NCI-H460 (cell line): ENCODE measurements at places on chromosomes 2 and 18.

- no peak for DNase-seq
These were observed 142.2 kb downstream of the EPHA4 start for GRCh38 chr2:221429741-221430491.

- DNase-seq, result no peak
These were observed 43.9 kb downstream of the COMMD1 start for GRCh38 chr2:61949458-61949713.

GRCh38 chr2:240421381-240421780 is 14.1 kb upstream of the GPC1 start:
- no peak for DNase-seq

DNA sequence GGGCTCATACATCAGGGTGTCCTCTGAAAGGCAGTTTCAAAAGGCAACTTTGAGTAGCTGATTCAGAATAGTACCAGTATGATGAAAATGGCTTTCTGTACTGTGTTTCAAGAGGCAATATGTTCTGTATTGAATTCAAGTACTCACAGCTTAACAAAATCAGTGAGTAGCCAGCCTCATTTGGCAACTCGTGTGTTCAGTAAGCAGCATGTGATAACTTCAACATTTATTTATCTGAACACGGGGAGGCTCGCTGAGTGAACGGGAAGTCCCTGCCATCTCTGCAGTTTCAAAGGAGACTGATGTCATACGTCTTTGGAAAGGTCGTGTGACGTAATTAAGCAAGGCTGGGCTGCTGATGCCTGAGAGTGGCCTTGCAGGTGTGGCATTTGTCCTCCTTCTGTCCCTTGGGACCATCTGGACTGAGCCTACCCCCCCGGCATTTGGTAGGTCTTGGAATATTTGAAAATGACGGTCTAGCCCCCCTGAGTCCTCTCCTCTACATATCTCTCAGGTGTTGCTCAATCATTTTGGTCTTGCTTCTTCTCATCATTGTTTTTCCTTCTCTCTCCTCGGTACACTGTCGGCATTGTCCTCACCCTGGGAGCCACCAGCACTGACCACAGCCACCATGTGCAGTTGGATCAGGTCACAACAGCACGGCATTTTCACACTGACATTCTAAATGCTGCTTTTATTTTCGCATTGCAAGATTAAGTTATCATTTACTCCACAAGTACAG is 62.8 kb downstream of the SMIM21 start:
- DNase-seq, result no peak

DNA sequence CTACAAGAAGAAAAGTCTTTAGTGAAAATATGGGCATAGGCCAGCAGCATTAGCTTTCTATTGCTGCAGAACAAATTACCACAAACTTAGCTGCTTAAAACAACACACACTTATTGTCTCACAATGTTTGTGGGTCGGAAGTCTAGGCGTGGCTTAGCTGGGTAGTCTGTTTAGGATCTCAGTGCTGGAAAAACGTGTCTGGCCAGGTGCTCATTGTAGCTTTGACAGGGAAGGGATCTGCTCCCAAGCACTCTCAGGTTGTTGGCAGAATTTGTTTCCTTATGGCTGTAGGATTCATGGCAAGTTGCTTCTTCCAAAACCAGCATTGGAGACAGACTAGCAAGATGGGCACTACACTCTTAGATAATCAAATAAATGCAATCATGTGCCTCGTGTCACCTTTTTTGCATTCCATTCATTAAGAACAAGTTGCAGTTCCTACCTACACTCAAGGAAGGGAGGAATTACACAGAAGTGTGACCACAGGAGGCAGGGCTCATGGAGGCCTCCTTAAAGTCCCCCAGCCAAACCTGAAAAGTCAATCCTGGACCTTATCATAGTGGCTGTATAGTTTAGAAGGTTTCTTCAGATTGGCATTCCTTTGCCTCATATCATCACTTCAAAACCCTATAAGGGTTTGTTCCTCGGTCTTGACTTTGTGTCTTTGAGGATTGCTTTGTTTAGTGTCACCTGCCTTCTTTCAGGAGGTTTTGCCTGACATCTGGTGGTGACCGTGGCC is 17.3 kb downstream of the MRPL30 start:
- no peak for DNase-seq

DNA sequence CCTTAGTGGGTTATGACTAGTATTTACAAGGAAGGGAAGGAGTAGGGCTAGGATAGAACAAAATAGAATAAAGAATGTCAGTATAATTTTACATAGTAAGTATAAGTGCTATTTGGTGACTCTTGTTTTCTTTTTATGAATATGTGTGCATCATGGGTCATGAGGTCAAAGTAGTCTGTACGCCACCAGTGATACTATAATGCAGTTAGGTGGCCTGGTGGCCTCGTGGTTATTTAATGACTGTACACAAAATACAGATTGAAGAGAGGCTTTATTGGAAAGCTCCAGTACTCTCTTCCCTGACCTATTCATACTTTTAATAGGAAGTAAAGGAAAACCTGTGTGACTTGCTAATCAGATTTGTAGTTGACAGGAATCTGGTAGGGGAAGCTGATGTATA is 27.3 kb downstream of the CAB39 start:
- no peak for DNase-seq

DNA sequence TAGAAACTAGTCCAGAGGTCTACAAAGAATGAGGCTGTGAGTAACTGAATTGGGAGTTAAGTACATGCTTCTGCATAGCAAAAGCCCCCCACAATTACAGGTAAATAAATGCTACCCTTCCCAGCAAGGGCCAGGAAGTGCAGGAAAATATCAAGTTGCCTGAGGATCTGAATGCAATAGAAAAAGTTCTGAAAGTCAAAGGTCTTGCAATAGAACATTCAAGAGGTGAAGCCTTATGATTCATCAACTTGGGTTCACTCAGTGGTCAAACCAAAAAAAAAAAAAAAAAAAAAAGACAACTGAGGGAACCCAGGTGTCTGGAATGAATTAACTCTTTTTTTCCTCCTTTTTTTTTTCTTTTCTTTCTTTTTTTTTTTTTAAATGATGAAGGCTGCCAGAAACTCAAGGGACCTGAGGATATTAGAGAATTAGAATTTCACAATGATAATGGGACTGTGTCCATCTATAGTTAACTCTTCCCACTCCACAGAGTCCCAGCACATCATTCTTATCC is 42.9 kb upstream of the RFX8 start:
- DNase-seq, result no peak

DNA sequence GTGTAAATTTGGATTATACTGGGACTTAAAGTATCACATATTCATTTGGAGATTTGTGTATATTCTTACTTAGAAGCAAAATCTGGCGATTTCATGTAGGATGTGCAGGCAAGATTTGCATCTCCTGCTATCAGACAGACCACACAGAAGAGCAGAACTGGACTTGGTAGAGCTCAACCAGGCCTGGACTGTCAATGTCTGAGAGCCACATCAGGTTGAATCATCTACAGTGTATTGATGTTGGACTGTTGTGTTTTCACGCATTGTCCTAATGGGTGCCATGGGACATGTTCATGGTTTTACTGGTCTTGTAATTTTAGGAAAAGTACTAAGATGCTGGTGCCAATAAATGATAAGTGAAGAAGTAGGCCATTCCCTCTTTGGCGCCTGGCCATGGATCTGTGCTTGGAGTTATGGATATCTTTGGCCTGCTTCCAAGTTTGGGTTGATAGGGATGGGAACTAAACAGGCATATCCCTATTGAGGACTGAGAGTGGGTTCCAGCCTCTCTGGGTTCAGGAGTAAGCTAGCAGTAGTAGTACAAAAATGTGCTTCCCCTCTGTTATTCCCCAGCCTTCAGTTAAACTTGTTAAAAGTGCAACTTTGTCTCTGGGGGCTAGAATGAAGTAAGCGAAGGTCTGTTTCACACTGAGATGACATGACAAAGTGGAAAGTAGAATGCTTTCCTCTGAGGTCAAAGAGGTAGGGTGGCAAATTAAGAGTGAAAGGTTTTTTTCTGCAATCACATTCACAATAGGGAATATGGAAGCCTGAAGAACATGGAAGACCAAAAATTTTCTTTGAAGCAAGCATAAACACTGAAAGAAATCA is 49.2 kb upstream of the NEMP2 start:
- DNase-seq, result no peak

DNA sequence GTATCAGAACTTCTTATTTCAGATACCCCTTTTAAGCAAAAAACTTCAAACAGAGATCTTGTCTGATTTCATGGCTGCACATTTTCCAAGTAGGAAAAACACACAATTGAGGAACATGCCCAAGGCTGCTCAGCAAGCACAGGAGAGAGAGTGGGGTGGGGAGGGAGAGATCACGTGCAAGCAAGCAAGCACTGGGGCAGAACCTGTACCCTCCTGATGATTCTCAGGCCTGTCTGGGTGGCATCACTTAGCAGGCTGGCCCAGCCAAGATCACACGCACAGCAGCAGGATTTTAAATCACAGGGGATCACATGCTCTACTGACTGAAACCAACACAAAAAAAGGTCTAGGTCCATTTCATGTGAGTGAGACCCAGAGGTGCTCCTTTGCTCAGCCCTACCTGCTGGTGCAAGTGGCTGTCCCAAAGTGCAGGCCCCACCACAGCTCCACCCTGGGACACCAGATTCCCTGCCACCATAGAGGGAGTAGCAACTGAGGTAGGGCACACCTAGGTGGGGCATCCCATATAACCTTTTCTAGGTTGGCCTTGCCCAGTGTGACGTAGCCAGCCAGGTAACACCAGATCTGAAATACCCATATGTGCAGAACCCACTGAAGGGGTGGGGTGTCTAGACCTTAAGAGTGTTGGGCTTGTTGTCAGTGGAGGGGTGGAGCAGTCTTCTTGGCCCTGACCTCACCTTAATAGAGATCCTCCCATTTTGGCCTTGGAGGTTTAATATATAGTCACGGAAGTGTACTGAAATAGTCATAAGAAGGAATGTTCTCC is 1.8 kb upstream of the LYPD6B start:
- DNase-seq, result no peak

- DNase-seq, result no peak
These were observed 237.9 kb downstream of the CCDC102B start for GRCh38 chr18:69035756-69036155.

GRCh38 chr2:36553683-36554082 is 44.3 kb downstream of the FEZ2 start:
- no peak for DNase-seq

DNA sequence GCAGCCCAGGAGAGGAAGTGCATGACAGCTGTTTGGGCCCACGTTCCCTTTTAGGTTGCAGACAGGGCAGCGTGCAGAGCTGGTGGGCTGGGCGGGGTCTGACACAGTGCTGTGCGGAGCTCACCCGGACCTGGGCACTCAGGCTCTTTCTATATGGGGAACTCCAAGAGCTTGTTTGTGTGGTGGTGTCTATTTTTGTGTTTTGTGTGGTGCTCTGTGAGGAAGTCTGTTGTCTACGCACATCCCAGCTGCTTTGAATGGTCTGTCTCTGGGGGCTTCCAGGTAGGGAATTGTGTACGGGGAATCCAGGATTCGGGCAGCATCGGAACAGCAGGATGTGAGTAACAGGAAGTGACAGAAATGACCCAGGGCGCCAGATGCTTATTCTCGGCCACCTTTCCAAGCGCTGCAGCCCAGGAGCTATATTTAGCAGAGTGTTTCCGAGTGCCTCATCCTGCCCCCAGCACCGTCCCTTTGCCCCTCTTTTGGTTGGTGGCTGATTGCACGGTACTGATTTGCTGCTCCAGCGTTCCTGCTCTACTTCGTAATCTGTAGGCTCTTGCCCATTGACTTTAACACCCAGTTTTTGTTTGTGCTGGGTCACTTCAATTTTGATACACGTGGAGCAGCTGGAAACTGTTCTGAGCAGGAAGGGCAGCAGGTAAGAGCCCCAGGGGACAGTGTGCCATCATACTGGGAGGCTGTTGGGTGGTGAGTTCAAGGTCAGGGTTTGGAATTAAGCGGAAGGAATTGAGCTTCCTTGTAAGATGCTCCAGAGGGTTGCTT is 64.7 kb downstream of the DGKD start:
- peak; percentile 30 for DNase-seq

DNA sequence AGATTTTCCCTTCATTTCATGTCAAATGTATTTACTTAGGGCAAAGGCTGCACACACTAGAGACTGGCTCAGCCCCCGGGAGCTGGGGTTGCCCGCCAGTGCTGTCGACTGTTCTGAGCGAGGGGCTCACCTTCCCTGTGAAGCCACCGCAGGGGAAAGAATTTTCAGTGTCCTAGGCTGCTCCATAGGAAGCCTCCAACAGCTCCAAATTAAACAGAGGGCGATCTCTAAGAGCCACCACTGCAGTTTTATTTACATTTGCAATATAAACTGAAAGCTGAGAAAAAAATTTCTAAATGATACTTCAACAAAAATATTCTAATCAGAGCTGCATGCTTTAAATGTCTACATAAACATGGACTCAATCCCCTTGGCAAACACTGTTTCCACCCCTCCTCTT is 54.0 kb downstream of the UXS1 start:
- DNase-seq, result no peak

DNA sequence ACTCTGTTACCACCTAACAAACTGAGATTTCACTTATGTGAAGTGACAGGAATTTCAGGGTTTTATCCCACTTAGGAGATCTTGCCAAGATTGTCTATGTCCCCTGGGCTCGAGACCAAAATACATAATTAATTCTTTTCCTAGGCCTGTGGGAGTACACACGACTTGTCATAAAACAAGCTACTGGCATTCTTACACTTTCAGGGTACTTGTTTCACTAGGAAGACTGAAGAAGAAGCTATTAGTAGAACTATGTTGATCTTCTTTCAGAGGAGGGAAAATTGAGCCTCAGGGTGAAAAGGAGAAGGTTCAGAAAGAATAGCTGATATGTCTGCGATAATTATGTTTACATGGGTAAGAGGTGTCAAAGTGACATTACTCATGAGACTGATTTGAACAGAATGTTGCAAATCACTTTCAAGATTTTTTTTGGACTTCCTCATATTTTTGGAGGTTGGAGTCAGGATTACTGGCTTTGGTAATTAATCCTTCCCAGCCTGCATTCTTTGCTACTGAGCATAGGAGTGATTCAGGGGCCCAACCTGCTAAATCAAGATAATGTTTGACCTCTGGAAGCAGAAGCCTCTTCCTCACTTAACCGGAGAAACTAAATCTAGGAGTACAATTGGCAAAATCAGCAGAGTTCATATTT is 240.0 kb upstream of the NT5C1B start:
- no peak for DNase-seq

GRCh38 chr2:238895891-238896600 is 48.2 kb downstream of the TWIST2 start:
- DNase-seq, result peak; percentile 30

GRCh38 chr2:169609264-169609663 is 25.1 kb downstream of the PPIG start:
- no peak for DNase-seq

DNA sequence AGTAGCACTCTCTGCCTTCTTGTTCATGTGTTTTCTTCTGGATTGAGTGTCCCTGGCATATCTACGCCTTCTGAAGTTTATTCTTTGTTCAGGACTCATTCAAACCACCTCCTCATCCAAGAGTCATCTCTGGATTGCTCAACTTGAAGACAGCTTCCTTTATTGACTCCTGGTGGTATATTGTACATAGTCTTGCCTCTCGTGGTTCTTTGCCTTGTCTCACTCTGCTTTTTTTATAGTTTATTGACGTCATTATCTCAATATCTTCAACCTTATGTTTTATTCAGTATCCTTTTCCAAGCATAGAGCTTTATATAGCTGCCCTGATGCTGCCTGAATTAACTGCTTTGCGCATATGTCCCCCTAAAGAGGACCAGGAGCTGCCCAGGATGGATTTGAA is 161.7 kb downstream of the INSIG2 start:
- no peak for DNase-seq
